MV-4-11 (cell line): ENCODE measurements at places on chromosomes 11 and 22.

DNA sequence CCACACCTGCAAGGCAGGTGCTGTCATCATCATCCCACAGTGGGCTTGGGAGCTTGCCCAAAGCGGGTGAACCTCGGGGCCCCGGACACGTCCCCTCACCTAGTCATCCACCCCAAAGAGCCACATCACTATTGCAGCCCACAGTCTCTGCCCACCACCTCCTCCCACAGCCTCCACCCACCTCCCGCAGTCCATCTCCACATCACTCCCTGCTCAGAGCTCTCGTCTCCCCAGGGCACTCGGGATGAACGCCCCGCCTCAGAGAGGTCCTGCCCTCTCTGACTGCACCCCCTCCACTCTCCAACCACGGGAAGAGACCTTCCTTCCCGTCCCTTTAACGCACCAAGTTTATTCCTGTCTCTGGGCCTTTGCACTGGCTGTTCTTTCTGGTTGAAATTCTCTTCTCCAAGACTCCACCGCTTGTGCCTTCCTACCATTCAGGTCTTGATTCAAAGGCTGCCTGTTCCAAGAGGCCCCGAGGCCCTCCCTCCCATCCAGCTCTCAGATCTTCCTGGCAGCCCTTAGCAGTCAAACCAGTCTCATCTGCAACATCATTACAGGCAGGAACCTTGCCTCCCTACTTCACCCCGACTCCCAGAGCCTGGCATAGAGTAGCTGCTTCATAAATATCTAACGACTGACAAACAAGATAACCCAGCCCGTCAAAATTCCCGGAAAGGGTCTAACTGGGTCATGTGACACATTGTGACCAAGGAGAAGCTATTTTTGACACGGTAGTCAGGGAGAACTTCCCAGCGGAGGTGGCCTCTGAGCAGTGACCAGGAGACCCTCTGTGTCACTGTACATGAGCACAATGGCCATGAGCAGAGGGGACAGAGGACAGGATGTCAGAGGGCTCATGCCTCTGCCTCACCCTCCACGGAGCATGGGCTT, 11.1 kb downstream of the KCNJ4 start:
- DNase-seq, result no peak

DNA sequence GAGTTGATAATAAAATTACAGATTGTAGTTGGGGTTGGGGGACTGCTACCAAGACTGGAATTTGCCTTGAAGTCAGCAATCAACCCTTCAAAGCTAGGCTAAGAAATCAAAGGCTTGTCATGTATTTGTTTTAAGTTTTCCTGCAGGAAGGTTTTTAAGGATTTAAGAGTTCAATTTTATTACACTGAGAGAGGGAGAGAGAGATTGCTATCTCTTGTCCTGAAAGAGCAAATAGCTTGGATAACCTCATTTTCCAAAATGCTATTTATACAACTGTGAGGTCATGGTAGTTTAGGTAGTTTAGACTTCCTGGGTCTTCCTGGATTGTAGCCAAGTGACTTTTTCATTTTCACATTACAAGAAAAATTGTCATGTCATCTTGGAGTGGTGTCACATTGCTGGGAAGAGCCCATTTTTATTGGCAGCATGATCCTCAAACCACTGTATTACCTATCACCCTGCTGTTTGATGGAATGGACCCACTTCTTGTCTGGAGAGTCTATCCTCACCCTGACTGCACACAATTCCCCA, 10.1 kb upstream of the PRSS23 start:
- DNase-seq, result no peak

DNA sequence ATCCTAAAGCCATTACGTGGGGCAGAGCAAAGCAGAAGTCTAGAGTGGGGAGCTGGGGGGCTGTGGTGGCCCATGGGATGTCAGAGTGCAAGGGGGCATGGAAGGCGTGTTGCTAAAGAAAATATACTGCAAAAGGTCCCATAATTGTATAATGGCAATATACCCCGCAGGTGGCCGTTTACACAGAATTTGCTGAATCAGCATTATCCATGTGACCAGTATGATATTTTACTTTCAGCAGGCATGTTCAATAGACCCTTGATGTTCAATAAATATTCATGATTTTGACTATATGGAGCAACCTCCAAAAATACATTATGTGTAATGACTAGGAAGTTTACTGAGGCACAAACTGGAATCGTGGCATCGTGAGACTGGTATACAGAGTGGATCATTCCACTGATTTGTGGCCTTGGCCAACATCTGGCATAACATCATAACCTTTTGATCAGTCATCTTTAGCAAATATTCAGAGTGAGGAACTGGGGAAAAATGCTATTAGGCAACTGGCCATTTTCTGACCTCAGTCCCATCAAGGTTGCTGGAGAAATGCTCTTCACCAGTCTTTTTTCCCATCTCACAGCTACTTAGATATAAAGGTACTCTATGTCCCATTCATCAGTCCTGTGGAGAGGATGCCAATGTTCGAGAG, 29.3 kb upstream of the PPP2R1B start:
- DNase-seq, result no peak

- DNase-seq, result no peak
These were observed 23.3 kb downstream of the RFPL3 start for GRCh38 chr22:32380991-32381390.

- no peak for DNase-seq
These were observed 27.5 kb downstream of the KCNA4 start for GRCh38 chr11:29989174-29989970.

GRCh38 chr22:19448076-19448607, 631 bp upstream of the C22orf39 start:
- DNase-seq, result no peak

DNA sequence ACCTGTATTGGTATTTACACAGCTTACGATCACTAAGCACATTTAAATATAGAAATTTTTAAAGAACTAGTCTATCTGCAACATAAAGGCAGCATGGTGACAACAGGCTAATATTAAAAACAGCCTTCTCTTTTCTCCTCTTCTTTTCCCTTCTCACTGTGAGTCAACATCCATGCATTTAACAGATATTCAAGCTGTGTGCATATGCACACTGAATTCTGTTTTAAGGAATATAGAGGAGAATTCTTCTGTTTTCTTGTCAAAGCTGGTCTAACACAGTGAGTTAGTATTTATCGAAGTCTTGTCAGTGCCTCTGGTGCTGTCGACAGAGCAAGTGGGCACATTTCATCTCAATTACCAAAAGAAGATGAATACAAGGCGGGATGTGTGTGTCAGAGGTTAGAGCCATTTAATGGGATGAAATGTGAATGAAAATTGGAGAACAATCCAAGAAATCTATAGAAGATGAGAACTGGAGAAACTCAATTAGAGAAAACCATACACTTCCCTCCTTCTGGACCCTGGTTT, 282.3 kb downstream of the FAT3 start:
- no peak for DNase-seq

DNA sequence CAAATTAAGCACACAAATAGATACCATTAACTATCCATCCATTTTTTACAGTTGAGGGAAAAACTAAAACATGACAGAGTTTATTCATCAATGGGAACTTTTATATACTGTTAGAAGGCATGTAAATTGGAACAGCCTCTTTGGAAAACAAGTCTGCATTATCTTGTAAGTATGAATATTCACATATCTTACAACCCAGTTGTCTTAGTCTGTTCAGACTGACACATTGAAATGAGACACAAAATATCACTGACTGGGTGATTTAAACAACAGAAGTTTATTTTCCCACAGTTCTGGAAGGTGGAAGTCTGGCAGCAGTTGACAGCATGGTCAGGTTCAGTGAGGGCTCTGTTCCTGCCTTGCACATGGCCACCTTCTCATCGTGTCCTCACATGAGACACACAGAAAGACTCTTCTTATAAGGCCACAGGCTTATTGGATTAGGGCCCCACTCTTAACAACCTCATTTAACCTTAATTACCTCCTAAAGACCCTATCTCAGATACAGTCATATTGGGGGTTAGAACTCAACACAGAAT, 5.4 kb upstream of the EIF3F start:
- no peak for DNase-seq

GRCh38 chr11:117238221-117238620, 5.8 kb downstream of the RNF214 start:
- no peak for DNase-seq

GRCh38 chr11:46308631-46309419, 31.4 kb downstream of the CREB3L1 start:
- DNase-seq, result peak; percentile 20

DNA sequence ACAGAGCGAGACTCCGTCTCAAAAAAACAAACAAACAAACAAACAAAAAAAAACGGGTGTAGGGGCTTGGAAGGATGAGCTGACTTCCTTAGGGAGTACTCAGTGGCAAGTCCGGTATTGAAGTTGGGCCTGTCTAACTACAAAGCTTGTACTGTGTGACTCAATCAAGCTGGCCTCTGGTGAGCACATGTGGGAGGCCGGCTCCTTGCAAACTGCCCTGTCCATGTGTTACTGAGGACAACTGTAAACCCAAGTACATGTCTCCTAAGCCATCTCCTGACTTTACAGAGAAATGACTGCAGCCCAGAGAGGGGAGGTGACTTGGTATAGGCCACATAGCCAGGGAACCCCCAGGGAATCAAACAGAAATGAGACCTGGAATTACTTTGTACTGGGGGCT, 11.6 kb downstream of the RIBC2 start:
- no peak for DNase-seq
